ENCODE measurements at places on chromosomes 1 and 21.

DNA sequence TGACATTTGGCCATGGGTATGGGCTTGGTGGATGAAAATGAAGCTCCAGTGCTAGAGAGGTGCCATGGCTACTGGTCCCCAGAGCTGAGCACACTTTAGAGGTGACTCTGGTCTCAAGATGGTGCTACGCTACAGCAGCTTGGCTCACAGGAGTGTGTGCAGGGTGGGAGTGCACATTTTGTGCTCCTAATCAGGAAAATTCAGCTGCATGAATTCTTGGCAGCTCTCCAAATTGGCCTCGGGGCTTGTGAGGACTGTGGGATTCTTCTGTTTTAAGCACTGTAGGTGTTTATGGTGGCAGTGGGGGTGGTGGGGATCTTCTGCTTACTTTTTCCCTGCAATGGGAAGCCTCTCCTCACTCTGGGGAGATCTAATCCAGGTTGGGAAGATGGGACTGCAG, 17.3 kb upstream of the TIPRL start:
- no peak for DNase-seq

GRCh38 chr1:87778896-87779295, 450.2 kb downstream of the LMO4 start:
- no peak for DNase-seq

GRCh38 chr1:198253668-198254067, 96.9 kb downstream of the NEK7 start:
- no peak for DNase-seq

DNA sequence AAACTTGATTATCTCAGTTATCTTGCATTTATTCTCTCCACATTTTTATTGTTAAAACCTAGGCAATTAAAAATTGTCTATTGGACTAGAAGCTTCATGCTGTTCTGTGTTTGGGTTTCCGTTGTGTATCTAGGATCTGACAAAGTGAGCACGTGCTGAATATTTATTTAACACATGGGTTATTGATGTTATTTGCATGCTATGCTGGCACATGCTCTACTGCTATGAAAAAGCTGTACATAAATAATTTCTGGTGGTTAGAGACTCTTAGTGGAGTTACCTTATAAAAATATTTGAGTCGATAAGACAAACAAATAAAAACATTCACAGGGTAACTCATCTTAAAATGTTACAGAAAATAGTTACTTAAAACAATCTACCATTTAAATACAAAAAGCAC, 1769.7 kb downstream of the MRPL39 start:
- no peak for DNase-seq

GRCh38 chr21:42188663-42189062, 30.3 kb upstream of the ABCG1 start:
- no peak for DNase-seq

GRCh38 chr1:18062185-18062584, 45.4 kb upstream of the IGSF21 start:
- no peak for DNase-seq

- no peak for DNase-seq
Observed at GRCh38 chr21:27693376-27693775, 726.5 kb upstream of the ADAMTS5 start.

- DNase-seq: no peak
Observed at GRCh38 chr1:65470766-65471165, 50.3 kb downstream of the LEPR start.

DNA sequence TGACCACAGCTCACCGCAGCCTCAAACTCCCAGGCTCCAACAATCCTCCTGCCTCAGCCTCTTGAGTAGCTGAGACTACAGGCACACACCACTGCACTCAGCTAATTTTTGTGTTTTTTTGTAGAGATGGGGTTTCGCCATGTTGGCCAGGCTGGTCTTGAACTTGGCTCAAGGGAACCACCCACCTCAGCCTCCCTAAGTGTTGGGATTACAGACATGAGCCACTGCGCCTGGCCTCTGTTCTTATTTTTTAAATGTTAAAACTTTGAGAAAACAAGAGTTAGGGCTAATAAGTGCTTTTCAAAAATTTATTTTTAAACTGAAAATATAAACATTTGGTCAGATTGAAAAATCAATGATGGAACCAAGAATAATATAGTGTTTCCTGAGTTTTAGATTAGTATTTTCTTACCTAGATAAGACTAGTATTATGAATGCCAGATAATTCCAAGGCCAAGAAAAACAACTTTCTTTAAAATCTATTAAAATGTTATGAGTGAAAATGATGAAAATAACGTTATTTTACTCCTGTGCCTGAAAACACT, 66.2 kb upstream of the S1PR1 start:
- no peak for DNase-seq

GRCh38 chr1:185402930-185403329, 85.9 kb upstream of the IVNS1ABP start:
- DNase-seq: no peak

GRCh38 chr1:59342801-59343575, 46.1 kb downstream of the FGGY start:
- no peak for DNase-seq

- no peak for DNase-seq
Observed at GRCh38 chr1:154219541-154219940, 1.2 kb upstream of the UBAP2L start.

DNA sequence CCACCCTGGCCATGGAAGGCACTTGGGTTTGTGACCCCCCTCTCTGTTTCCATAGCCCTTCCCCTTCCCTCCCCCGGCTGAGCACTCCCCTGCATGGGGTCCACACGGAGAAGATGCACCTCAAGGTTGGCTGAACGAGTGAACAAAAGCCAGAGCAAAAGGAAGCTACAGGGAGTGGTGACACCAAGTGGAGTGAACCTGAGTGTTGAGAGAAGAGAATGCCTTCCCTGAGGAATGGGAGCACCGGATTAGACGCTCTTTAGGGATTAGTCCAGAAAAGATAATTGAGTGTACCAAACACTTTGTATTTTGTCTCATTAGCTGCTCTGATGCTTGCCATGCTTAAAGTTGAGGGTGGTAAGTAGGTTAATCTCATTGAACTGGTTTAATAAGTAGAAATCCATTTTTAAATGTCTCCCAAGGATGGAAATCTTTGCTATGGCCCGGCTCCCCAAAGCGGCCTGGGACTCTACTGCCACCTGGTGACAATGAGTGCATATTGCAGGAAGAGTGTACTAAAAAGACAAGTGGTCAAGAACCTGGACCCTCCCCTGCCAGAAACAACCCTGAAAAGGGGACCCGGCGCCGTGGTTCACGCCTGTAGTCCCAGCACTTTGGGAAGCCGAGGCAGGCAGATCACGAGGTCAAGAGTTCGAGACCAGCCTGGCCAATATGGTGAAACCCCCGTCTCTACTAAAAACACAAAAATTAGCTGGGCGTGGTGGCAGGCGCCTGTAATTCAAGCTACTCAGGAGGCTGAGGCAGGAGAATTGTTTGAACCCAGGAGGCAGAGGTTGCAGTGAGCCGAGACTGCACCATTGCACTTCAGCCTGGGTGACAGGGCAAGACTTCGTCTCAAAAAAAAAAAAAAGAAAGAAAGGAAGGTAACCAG, 150.6 kb upstream of the ZC3H12A start:
- DNase-seq: peak; percentile 61

- peak; percentile 62 for DNase-seq
Observed at GRCh38 chr1:12184008-12184681, 17.4 kb downstream of the TNFRSF1B start.

DNA sequence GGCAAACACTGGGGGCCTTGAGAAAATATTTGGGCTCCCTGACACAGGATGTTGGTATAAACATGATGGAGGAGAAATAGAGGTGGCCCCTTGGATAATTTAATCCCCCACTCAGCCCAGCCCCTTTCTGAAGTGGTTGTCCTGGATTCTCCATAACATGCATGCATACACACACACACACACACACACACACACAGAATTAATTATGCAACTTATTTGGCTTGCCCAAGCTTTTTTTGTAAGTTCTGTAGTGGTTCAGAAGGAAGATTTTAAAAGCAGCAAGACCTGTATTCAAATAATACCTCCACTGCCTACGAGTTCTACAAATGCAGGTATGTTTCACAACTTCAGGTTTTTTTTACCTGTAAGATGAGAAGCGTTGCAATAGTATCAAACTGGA, 15.0 kb downstream of the ATF3 start:
- DNase-seq: peak; percentile 10

GRCh38 chr1:28606771-28607170, 14.7 kb downstream of the RAB42 start:
- DNase-seq: no peak

DNA sequence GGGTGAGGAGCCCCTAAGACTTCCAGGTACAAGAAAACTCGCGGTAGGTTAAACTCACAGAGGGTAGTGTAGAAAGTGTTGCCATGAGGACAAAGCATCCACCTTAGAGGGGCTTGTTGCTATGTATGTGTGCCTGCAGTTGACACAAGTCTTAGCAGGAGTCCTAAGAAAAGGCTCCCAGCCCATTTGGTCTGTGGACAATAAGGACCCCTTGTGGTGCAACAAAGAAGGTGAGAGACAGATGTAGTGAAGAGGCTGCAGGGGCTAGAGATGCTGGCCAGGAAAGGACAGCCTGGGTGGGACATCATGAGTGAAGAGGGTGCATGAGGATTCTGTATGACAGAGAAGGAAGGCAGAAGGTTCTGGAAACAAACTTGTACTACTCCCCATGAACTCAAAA, 36.3 kb upstream of the IL10 start:
- DNase-seq: no peak

GRCh38 chr21:45888386-45889009, 93.1 kb upstream of the COL6A1 start:
- DNase-seq: no peak

DNA sequence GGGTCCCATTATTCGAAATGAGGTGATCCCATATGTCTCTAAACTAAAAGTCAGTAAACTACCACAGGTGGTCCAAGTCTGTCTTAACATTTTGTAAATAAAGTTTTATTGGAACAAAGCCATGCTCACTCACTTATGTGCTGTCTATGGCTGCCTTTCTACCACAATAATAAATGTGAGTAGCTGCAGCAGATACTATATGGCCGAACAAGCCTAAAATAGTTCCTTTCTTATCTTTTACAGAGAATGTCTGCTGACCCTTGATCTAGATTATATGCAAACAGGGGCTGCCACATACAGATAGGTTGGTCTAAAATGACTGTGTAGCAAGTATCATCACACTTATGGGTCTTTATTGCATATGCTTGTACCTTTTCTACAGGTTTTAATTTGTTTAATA, 140.0 kb downstream of the VAV3 start:
- DNase-seq: no peak

- DNase-seq: no peak
Observed at GRCh38 chr21:30194701-30195299, 21.1 kb downstream of the CLDN8 start.

- no peak for DNase-seq
Observed at GRCh38 chr1:153485863-153486262, 25.4 kb upstream of the S100A7 start.

DNA sequence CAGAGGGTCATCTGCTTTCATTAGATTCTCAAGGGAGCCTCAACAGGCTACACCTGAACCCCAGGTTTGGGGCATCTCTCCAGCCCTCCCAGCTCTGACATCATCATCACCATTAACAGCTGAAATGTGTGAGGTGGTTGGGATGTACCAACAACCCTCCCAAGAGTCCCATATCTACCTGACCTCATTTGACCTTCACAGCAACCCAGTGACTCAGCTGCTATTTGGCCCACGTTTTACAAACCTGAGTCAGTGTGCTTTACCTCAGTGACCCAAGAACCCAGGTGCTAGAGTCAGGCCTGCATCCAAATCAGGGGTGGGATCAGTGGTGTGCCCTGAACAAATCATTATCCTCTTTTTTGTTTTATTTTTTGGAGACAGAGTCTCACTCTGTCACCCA, 53.3 kb upstream of the TINAGL1 start:
- peak; percentile 62 for DNase-seq

- DNase-seq: no peak
Observed at GRCh38 chr1:221162939-221163338, 283.7 kb downstream of the HLX start.

DNA sequence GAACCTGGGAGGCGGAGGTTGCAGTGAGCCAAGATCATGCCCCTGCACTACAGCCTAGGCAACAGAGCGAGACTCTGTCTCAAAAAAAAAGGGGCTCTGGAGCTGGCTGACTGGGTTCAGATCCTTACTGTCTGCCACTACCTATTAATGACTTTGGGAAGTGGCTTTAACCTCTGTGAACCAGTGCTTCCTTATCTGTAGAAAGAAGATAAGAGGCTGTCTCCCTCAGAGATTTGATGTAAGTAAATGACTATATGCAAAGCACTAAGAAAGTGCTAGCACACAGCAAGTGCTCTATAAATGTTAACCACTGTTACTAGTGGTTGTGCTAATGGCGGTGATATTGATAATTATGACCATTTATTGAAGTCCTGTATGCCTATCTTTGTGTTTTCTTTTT, 94.6 kb downstream of the VPS13D start:
- DNase-seq: no peak

- no peak for DNase-seq
Observed at GRCh38 chr1:7745783-7746182, 25.3 kb upstream of the VAMP3 start.

DNA sequence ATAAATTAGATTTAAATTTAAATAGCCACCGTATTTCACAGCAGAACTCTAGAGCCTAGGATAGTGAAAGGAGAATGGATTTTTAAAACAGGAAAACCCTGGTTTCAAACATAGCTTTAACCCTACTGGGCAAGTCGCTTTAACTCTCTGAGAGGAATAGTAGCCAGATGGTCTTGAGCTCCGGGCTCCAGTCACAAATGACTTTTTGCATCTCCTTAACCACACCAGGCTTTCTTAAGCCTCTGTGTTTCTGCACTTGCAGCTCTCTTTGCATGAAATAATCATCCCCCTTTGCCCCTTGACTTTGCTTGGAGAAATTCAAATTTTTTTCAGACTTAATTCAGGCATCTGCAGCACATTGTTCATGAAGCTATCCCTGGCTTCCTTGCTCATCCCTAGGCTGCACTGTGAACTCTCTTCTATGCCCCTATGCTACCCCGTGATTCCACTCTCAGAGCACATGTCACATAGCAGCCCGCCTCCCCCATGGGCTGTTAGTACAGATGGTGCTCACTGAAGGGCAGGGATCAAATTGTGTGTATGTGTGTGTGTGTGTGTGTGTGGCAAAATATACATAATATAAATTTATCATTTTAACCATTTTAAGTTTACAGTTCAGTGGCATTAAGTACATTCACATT, 68.8 kb upstream of the DAB1 start:
- no peak for DNase-seq

DNA sequence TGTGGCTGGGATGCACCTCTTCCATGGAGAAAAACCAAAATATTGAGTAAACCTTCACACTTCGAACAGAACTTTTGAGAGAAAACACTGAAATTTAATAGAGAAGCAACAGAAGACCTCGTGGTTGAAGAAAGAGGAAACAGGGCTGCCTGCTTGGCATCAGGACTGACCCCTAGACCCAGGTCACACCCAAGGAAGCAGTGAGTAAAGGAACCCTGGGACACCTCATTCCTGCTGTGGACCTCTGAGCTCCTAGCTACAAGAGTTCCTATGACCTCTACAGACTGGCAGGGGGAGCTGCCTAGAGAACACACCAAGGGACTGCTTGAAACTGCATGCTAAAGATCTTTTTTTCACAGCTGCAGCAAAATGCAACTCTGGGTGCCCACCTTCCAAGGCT, 67.8 kb downstream of the FASLG start:
- DNase-seq: no peak

Data from Peyer's patch (tissue), 4 donors.